SJSA1 (cell line): ENCODE measurements at places on chromosomes 5 and 9. TPM values are rescaled to one million over a fixed set of nuclear protein-coding genes. Genes with fewer than 3 reads are reported as not detected.
A peak's percentile ranks its signal among the peaks of the same experiment; 100 is the strongest.

GRCh38 chr5:157915638-157916037 lies 56.7 kb upstream of the CLINT1 start:
- DNase-seq: no peak

DNA sequence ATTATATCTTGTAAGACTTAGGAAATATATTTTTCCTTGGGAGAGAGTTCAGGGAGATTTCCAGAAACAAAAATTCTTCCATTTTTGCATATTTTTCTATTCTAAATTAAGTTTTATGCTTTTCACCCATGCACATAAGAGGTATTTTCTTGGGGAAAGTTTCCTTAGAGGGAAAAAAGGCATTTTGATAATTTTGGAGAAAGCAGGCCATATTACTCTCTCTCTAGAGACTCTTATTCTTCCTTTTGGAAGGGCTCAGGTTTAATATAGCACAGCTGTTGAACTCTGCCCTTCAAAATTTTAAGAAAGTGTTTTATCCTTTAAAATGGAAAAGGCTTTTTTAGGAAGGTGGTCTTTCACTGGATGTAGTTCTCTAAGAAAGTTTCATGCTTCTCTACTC lies 8.0 kb downstream of the NDUFS4 start:
- DNase-seq: no peak

MRPL50 gene
- total RNA-seq: 11.3 and 15.5 TPM in 2 replicates

GRCh38 chr5:58462154-58462553 lies 2.3 kb upstream of the PLK2 start:
- peak; percentile 70 for DNase-seq

DNA sequence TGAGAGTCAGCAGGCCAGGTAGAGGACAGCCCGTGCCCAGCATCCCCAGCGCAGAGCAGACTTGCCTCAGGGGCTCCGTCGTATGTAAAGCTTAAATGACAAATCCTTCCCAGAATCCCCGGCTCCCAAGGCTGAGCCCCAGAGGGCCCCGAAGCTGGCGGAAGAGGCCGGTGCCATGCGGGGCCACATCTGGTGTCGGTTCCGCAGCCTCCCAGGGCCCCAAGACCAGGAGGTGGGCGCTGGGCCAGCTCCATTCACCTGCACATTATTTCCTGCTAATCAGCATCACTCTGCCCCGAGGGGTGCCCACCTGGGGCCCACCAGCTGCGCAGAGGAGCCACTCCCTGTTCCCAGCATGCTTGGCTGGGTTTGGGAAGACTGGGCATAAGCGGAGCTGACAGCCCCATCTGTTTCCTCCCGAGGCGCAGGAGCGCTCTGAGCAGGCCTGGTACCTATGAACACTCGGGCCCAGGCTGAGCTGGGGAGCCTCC lies 124.0 kb upstream of the PPP1R26 start:
- DNase-seq: no peak

DNA sequence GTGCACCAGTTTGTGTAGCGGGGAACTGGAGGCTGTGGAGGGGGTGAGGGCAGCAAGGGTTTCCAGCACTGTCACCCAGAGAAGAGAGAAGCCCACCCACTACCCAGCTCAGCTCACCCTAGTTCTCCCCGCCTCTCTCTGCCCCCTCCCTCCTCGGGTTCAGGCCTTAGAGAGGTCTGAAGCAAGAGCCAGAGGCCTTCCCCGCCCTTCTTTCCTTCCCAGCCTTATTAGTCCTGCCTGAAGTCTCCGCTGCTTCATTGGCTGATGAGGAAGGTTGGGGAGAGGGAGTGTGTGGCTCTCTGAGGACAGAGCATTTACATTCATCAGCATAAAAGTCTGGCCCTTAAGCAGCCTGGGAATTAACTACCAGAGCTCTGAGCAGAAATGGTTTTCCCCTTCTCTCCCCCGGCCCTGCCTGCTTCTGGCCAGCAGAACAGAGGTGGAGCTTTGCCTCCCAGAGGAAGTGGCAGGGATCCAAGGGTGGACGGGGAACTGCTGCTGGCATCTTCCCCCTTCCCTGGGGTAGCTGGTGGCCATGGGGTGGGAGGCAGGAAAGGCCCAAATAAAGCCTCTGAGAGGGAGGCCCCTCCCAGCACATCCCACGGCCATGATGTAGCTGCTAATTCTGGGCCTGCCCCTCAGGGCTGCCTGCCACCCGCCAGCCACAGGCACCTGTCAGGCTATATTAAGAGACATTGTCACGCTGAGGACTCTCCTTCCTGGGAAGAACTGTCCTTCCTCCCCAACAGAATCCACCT lies 4.1 kb downstream of the DNAJB5 start:
- DNase-seq: no peak

GRCh38 chr9:121815546-121816448 lies 164.4 kb downstream of the DAB2IP start:
- DNase-seq: no peak

SHLD3 gene
- 5.8 and 8.0 TPM in 2 replicates for total RNA-seq

DNA sequence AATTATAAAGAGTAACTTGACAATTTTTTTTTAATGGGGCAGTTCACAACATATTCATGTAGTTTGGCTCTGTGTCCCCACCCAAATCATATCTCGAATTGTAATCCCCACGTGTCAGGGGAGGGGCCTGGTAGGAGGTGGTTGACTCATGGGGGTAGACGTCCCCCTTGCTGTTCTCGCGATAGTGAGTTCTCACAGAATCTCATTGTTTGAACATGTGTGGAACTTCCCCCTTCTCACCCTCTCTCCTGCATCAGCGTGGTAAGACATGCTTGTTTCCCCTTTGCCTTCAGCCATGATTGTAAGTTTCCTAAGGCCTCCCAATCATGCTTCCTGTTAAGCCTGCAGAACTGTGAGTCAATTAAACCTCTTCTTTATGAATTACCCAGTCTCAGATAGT lies 40.7 kb downstream of the FBXW11 start:
- DNase-seq: no peak

LHX3 gene
- total RNA-seq: not detected in 2 replicates

GRCh38 chr5:143428155-143428554 lies 24.7 kb upstream of the NR3C1 start:
- no peak for DNase-seq

GRCh38 chr9:126661122-126661520 lies 47.4 kb downstream of the LMX1B start:
- no peak for DNase-seq

GRCh38 chr5:66989286-66989685 lies 207.3 kb downstream of the CD180 start:
- no peak for DNase-seq

GRCh38 chr5:170571875-170572852 lies 68.3 kb downstream of the KCNIP1 start:
- DNase-seq: no peak

- no peak for DNase-seq
Measured at GRCh38 chr9:31590091-31590490, 794.4 kb upstream of the ACO1 start.

GRCh38 chr5:112528928-112529327 lies 109.9 kb upstream of the EPB41L4A start:
- DNase-seq: no peak

- DNase-seq: peak; percentile 99
Measured at GRCh38 chr5:172102913-172103626, 85.0 kb downstream of the STK10 start.

- DNase-seq: no peak
Measured at GRCh38 chr9:90539286-90539685, 103.3 kb downstream of the DIRAS2 start.

DNA sequence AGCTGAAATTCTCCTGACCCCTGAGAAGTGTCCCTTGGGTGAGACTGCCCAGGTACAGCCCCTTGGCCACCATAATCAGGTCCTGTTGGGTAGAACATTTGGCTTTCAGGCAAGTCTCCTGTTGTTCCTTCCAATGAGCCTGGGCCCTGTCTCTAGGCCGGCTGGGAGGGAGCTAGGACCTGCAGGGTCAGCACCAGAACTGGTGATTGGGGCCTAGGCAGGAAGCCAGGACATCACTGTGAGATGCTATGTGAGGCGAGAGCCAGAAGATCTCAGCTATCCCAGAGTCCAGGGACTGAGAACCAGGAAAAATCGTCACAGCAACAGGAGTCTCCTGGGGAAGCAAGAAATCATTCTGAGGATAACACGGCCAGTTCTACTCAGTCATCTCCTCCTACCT lies 51.5 kb downstream of the PCDH1 start:
- DNase-seq: no peak

- no peak for DNase-seq
Measured at GRCh38 chr5:8247049-8247899, 378.3 kb downstream of the MTRR start.

GRCh38 chr9:25119041-25119440 lies 559.2 kb downstream of the TUSC1 start:
- no peak for DNase-seq

- no peak for DNase-seq
Measured at GRCh38 chr5:136188859-136189258, 4.1 kb downstream of the SMIM32 start.

- DNase-seq: no peak
Measured at GRCh38 chr9:127415657-127416056, 8.5 kb upstream of the ZNF79 start.

GRCh38 chr9:79471580-79472543 lies 99.9 kb upstream of the TLE4 start:
- peak; percentile 45 for DNase-seq

RNF183 gene
- total RNA-seq: not detected in 2 replicates

DNA sequence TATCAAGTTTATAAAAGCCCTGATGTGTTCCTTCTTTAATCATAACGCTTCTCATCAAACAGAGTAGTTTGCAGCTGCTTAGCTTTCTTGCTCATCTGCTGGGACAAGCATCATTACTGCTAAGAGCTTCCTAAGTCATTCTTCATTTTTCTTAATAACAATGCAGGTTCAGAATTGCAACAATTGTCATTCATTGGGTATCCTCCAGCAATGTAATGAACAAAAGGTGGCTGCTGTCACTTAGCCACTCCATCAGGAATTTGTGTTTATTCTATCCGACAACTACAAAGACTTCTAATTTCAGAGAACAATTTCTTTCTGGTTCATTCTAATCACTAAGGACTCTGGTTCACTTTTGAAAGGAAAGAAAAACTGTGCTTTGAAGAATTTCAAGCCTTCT lies 836.7 kb upstream of the CDH10 start:
- DNase-seq: no peak
